ENCODE measurements at places on chromosomes 7 and 10. TPM values are rescaled to one million over a fixed set of nuclear protein-coding genes. Genes with fewer than 3 reads are reported as not detected.

DNA sequence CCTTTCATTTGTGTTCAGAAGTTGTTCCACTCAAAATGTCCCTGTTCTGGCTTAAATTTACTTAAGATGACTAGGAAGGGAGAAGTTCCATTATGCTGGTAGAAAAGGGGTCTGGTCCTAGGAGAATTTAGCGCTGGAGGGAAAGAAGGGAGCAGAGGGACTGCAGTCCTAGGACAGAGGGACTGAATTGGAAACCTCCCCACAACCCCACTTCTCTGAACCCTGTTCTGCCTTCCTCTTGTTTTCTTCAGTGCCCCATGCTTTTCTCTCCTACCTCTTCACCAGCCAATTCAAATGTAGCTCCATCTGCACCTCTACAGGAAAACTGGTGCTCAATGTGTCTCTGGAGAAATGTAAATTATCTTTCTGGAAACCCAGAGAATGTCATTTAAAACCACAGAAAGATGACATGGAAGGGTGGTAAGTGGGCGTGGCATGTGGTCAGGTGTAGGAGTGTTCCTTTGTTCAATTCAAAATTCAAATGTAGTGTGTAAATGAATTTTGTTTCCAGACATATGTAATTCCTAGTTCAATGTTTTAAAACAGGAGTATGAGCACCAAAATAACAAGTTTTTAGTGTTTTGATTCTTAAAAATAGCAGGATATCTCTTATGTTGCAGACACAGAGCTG, 24.0 kb upstream of the RHOBTB1 start:
- DNase-seq: no peak

DNA sequence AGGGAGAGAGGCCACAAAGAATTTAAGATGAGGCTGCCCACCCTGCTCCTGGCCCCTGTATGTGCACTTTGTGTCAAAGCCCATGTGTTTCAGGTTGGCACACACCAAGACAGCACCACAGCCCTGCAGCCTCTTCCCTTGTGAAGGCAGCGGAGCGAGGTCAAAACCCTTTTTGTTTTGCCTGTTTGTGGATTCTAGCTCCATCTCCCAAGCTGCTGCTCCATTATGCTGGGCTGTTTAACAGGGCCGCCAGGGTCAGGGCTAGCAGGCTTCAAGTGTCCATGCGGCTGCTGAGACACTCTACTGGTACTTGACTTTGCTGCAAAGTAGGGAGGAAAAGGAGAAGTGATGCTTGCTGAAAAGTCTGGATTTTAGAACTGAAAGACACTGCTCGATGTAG, 142.3 kb upstream of the EFCAB10 start:
- DNase-seq: no peak

- no peak for DNase-seq
These were observed 59.2 kb downstream of the SLC16A12 start for GRCh38 chr10:89476150-89476549.

GRCh38 chr10:124301736-124302135, 117.0 kb downstream of the OAT start:
- no peak for DNase-seq

GRCh38 chr10:110006358-110007160, 1.2 kb upstream of the ADD3 start:
- no peak for DNase-seq

PON1 gene
- polyA plus RNA-seq: not detected

All from BJ (cell line).